Activated CD4-positive, CD25-positive, alpha-beta regulatory T cell (primary cell): ENCODE measurements at places on chromosomes 13 and 19.

- no peak for DNase-seq
Observed at GRCh38 chr19:47507924-47508553, 6.8 kb downstream of the NAPA start.

DNA sequence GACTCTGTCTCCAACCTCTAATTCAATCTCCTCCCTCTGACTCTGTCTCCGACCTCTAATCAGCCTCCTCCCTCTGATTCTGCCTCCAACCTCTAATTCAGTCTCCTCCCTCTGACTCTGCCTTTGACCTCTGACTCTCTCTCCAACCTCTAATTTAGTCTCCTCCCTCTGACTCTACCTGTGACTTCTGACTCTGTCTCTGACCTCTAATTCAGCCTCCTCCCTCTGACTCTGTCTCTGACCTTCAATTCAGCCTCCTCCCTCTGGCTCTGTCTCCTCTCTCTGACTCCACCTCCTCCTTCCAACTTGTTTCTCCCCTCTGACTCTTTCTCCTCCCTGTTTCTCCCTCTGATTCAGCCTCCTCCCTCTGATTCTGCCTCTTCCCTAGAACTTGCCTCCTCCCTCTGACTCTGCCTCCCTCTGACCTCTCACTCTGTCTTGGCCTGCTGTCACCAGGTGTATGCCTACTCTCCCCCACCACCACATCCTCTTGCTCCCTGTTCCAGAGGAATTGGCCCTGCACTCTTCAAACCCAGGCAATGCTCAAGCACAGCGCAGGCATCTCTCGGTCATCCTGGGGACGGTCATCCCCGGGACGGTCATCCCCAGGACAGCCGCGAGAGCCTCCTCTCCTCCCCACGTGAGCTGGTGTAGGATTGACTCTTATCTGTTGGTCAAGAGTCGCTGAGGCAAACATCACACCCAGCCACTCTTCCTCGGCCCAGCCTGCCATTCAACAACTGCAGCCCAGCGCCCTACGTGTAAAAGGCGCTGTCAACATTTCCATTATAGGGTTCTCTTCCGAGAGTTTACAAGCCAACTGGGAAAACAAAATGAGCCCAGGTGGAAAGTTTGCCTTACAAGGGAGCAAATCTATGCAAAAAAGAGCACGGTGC is 60.2 kb downstream of the ZIC5 start:
- no peak for DNase-seq

DNA sequence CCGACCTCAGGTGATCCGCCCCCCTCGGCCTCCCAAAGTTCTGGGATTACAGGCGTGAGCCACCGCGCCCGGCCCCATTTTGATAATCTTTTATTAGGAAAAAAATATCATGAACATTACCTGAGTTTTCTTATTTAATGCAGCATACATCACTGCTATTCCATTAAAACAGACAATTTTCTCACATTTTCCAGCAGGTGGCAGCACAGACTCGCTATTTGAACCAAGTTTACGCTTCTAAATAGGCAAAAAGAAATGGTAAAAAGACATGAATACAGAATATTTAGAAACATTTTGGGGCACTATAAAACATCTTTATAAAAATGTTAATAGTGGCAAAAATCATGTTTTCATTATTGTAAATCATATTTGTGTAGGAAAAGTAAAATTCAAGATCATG is 903.1 kb downstream of the SLITRK6 start:
- no peak for DNase-seq

GRCh38 chr19:19205416-19206410 is 2.5 kb upstream of the NR2C2AP start:
- DNase-seq, result no peak

DNA sequence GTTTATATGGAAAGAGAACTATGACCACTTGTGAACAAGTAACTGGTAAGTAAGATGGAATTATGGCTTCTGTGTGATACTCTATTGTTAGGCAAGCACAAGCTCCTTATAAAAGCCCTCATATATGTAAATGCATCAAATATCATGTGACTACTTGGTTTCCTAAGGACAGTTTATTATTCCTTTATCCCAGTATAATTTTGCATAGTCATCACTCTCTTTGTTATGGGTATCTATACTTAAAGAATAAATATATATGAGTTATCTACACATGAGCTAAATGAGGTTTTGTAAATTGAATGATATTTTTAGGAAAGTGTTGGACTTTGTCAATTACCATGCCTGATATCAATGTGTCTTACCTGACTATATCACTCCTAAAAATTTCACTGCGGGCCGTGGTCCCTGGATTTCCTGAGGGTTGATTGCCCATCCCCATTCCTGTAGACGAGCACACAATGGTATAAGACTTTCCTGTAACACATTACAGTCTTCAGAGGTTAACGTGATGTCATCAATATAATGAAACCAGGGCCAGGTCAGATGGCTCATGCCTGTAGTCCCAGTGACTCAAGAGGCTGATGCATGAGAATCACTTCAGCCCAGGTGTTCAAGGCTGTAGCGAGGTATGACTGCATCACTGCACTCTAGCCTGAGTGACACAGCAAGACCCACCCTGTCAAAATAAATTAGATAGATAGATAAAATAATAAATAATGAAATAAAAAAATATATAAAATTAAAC is 20.7 kb downstream of the ZNF844 start:
- no peak for DNase-seq

DNA sequence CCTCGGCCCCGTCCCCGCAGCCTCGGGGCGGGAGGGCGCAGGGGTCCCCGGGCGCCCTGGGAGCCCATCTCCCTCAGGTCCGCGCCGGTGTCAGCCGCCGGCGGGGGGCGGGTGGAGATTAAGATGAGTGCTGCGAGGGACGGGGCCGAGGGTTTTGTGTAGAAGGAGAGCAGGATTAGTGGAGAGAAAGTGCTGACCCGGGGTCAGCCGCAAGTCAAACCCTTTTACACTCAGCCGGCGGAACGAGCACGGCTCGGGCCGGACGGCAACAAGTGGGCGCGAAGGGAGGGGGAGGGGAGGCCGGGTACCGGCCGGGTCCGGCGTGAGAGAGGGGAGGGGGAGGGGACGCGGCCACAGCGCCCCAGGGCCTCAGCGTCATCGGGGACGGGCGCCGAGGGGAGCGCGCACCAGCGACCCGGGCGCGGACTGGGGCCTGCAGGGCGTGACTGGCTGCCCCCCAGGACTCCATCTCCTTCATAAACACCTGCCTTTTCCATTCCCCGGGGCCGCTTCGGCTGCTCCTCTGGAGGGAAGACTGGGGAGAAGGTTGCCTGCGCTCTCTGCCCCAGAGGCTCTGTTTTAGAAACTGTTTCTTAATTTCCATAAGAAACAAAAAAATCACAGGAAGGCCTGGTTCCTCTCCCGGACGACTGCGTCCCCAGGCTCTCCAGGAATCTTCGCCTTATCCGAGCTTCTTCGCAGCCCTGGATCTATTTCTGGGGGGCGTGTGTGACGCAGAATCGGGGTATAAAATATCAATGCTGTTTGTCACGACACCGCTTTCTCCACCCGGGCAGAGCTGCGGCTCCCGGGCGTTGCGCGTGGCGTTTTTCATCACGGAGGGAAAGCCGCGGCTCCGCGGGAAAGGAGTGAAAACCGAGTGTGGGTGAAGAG is 6.5 kb downstream of the SOX1 start:
- no peak for DNase-seq

GRCh38 chr19:2027361-2027760 is 11.8 kb upstream of the BTBD2 start:
- DNase-seq, result no peak

- DNase-seq, result no peak
Observed at GRCh38 chr19:49761625-49762311, 1.3 kb downstream of the TSKS start.

- DNase-seq, result no peak
Observed at GRCh38 chr13:108225440-108225839, 7.2 kb downstream of the ABHD13 start.

GRCh38 chr19:40273469-40274360 is 11.4 kb downstream of the AKT2 start:
- DNase-seq, result no peak

DNA sequence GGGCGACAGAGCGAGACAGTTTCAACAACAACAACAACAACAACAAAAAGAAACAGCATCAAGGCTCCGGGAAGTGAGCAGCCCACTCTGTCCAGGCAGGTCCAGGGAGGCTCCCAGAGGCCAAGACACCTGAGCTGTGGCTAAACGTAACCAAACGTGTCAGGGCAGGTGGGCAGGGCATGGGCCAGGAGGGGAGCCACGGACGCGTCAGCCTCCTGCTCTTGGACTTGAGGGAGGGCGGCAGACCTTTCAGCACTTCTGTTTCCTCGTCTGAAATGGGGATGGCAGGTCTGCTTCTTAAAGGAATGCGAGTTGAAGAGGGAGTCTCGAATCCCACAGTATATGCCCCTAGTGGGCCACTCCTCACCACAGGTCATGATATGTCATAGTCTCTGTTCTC is 53.8 kb downstream of the MYO9B start:
- DNase-seq, result no peak

GRCh38 chr19:40641281-40641680 is 40.1 kb downstream of the LTBP4 start:
- no peak for DNase-seq

GRCh38 chr19:1131718-1132551 is 28.1 kb downstream of the GPX4 start:
- DNase-seq, result peak; percentile 89

- DNase-seq, result no peak
Observed at GRCh38 chr19:2683430-2684003, 19.0 kb downstream of the GNG7 start.

DNA sequence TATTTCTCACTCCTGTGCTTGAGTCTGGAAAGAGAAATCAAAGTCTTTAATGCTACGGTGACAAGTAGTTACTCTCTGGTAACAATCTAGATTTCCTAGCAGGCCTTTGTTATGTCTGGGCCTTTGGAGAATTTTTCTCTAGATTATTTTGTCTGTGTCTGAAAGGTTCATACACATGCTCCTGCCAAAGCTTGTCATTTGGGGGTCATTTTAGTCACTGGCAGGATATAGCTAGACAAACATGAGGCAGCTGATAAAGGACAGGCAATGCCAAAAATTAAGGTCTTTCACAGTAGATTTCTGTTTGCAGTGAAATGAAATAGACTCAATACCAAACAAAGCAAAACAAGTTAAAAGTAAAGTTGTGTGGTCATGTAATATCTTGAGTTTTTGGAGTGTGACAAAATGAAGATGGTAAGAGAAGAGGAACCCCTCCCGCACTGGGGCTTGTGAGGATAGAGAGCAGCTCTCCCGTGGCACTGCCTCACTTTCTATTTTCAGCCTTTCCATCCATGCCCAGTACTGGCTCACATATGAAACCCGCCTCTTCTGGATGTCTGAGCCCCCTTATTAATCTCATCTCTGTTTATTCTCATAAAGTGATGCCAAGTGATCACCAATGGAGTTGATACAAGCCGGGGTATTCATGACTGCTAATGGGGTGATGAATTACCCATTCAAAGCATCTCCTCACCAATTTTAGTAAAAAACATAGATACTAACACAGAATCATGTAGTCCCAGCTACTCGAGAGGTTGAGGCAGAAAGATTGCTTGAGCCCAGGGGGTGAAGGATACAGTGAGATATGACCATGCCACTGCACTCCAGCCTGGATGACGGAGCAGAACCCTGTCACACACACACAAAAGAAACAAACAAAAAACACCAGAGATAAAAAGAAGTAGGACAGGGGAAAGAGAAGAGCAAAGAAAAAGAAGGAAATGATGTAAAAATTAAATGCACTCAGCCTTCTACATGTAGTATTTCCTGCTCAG is 389.3 kb downstream of the FGF14 start:
- no peak for DNase-seq

DNA sequence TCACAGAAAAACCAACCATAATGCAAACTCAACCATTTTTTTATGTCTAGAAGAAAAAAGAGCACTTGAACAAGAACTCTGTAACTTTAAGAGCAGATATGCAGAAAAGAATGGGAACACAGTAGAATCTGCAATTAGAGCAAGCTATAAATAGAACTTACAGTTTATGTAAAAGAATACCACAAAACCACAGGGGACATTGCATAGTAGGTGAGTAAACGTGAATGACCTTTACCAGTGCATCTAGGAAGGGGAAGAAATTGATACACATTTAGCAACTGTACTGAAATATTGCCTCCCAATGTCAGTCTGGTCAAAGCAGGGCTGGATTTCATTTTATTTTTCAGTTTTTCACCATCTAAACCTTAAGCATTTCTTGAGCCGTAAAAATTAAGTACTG is 242.2 kb upstream of the EDNRB start:
- DNase-seq, result no peak

DNA sequence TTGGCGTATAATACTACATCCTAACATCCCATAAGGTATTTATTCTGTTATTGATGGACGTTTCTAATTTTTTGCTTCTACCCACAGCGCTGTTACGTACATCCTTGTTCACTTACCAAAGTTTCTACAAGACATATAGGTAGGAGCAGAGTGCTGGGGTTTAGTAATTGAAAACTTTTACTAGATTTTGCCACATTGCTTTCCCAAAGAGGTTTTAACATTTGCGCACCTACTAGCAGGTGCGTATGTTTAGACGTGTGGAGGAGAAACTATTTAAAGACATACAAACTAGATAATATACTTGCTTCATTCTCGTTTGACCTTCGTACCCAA is 559 bp upstream of the RPL21 start:
- DNase-seq, result no peak

GRCh38 chr19:31128291-31128690 is 220.9 kb downstream of the TSHZ3 start:
- no peak for DNase-seq

- no peak for DNase-seq
Observed at GRCh38 chr19:51407511-51408131, 9.8 kb downstream of the SIGLEC10 start.

- DNase-seq, result no peak
Observed at GRCh38 chr19:57071444-57071843, 48.3 kb upstream of the USP29 start.

- DNase-seq, result no peak
Observed at GRCh38 chr19:55240713-55241020, 12.1 kb upstream of the TMEM86B start.

- DNase-seq, result no peak
Observed at GRCh38 chr13:43362556-43362955, 339.2 kb downstream of the DNAJC15 start.

DNA sequence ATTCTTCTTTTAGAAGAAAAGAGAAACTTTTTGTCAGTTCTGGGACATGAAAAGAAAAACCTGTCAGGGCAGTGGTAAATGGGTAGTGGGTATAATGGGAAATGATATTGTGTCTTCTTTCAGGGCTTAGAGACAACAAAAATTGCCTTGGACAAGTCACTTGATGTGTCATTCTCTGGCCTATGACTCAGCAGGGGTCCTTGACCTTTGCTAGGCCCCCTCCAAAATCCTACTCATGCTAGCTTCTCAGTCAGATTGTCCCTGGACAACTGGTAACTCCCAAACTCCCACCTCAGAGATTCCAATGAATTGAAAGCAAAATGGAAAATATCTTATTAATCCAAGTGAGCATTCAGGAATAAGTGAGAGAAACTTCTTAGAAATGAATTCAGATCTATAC is 258.8 kb upstream of the SPRY2 start:
- no peak for DNase-seq

- DNase-seq, result no peak
Observed at GRCh38 chr13:95677564-95678266, 776 bp downstream of the DNAJC3 start.

GRCh38 chr19:36093146-36093662 is 17.7 kb upstream of the OVOL3 start:
- DNase-seq, result no peak
